Activated T-helper 1 cell treated with anti-CD3 and anti-CD28 coated beads, Interleukin-12 subunit alpha, Interleukin-12 subunit beta, Interleukin-2, Interleukin-4 antibody, amounts not matched to agents 30 ng/mL and 10 ng/mL and 1 ng/mL, durations not matched to agents 14 hours and 24 hours and 36 hours (primary cell): ENCODE measurements at places on chromosomes 11 and 22. TPM values are rescaled to one million over a fixed set of nuclear protein-coding genes. Genes with fewer than 3 reads are reported as not detected.
A peak's percentile ranks its signal among the peaks of the same experiment; 100 is the strongest.

GRCh38 chr11:65503949-65504673, 5.3 kb downstream of the MALAT1 start:
- peak overlapping the region; percentile 82 for H3K27ac ChIP-seq
- H3K36me3 ChIP-seq = peaks cover 30% of the 10 kb centered on the region
- no peaks in the 10 kb centered on the region for H3K27me3 ChIP-seq
- H3K4me1 ChIP-seq = peaks cover 50% of the 10 kb centered on the region
- DNase-seq = no peak

DNA sequence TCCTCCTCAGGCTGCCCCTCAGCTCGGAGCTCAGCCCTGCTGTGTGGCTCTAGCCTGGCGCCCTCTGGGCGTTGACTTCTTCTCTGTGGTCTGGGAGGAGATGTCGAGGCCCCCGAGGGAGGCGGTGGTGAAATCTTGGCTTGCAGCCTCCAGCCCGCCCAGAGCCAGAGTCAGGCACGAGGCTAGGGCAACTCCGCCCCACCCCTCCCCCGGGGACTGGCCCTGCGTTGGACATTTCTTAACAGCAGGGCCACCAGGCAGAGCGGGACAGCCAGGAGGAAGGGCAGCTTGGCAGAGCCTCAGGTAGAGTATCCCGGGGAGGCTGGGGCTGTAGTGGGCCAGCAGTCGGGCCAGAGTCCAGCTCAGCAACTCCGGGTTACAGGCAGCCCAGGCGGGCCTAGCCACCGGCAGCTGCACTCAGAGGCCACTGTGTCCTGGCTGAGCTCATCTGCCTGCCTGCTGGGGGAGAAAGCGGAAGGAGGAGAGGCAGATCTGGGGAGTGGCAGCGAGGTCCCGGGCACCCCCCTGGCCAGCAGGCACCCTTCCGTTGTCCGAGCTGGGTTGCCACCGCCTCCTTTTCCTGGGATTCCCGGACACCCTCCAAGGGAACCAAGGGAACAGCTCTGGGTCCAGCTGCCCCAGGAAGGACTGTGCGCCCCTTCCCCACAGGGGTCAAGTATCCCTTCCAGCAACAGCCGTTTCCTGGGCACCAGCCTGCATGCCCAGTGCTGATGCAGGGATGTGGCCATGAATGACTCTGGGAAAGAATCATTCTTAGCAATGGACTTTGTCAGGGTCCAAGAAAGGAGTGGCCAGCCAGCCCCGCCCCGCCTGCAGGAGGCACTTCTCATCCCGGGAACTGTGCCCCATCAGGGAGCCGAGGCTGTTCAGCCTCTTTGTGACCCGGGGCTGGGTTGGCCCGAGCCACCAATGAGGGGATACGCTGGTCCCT, at the start of gene ALDH3B1:
Gene ALDH3B1 (plus strand): TSS at position 238 of the 952 bp plus-strand sequence. CDS start 4,971 bp downstream, outside the sequence.
- no peak for DNase-seq
- H3K27me3 ChIP-seq = no peaks in the 10 kb centered on the region
- no peaks in the 10 kb centered on the region for H3K36me3 ChIP-seq
- no peak within 1 kb of the TSS for H3K4me3 ChIP-seq

DNA sequence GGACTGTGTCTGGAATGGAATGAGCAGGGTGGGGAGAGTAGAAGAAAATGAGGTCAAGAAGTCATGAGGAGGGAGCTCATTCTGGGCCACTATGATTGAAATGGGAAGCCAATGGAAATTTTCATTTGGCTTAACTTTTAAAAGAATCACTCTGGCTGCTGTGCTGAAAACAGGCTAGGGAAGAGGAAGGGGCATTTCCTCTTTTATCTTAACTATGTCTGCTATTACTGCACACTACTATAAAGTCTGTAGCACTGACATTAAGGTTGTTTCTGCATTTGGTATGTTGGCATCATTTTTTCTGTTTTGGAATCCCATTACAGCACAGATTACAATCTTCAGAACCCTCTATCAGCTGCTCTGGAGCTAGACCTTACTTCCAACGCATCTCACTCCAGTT, 8.2 kb downstream of the PATL1 start:
- peaks cover 44% of the 10 kb centered on the region for H3K4me1 ChIP-seq
- H3K27me3 ChIP-seq = no peaks in the 10 kb centered on the region
- no peak for DNase-seq
- peak overlapping the region; percentile 69 for H3K27ac ChIP-seq
- peak overlapping the region; percentile 1 for H3K4me3 ChIP-seq
- H3K36me3 ChIP-seq = peaks cover 47% of the 10 kb centered on the region

GRCh38 chr11:33884601-33885000, 7.3 kb downstream of the LMO2 start:
- H3K27me3 ChIP-seq = peaks cover 55% of the 10 kb centered on the region
- DNase-seq = no peak
- H3K36me3 ChIP-seq = no peaks in the 10 kb centered on the region
- no peak overlapping the region for H3K27ac ChIP-seq
- H3K4me1 ChIP-seq = no peaks in the 10 kb centered on the region

- H3K36me3 ChIP-seq = peaks cover 5% of the 10 kb centered on the region
- H3K27ac ChIP-seq = peak overlapping the region; percentile 94
- peaks cover 29% of the 10 kb centered on the region for H3K4me1 ChIP-seq
- H3K4me3 ChIP-seq = peak overlapping the region; percentile 94
Observed at GRCh38 chr11:64245797-64246620, 734 bp downstream of the PPP1R14B start.

DNA sequence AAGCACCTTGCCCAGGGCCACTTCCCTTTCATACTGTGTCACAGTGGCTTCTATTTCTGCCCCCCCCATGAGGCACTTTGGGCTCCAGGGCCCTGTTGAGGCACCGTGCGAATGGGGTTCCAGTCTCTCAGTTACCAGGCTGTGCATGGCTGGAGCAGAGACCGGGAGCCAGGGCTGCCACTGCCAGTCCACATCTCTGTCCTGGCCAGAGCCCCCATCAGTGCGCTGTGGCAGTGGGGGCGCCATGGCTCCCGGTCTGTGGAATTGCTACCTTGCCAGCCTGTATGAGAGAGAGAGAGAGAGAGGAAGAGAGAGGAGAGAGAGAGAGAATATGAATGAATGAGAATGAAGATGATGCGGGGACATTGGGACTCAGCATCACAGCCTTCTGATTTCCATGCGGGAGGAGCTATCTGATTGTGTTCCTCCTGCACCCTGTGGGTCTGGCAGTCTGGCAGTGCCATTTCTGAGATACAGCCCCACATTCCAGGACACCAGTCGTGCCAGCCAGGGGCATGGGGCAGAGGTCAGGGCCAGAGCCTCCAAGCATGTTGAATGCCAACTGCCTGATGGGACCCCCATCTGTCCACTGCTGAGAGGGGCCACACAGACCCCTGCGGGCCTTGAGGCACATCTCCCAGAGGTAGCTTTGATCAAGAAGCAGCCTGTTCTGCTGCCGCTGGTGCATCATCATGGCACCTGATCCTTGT, 279.8 kb downstream of the TBC1D22A start:
- H3K36me3 ChIP-seq = no peaks in the 10 kb centered on the region
- H3K4me1 ChIP-seq = peaks cover 16% of the 10 kb centered on the region
- no peaks in the 10 kb centered on the region for H3K27me3 ChIP-seq
- no peak overlapping the region for H3K4me3 ChIP-seq

DNA sequence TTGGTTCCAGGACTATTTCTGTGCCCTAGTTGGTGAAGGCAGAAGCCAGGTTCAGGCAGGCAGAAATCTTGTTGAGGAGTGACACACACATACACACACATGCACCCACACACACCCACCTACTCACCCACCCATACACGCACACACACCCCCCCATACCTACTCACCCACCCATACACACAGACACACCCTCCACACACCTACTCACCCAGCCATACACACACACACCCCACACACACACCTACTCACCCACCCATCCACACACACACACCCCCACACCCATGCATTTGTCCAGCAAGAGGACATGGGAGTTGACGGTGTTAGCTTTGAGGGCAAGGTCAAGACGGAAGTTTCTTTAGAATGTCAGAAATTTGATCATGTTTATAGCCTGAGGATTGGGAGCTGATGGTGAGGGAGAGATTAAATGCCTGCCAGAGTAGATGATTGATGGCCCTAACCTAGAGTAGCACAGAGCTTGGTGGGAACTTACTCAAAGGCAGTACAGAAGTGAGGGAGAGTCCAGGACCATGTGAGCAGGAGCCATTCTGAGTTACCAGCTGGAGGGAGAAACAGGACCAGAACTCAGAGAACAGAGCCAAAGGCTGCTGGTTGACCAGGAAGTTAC, 68.9 kb downstream of the CYB5R2 start:
- no peak for DNase-seq
- no peaks in the 10 kb centered on the region for H3K4me1 ChIP-seq
- H3K36me3 ChIP-seq = no peaks in the 10 kb centered on the region
- H3K27me3 ChIP-seq = no peaks in the 10 kb centered on the region
- no peak overlapping the region for H3K27ac ChIP-seq

DNA sequence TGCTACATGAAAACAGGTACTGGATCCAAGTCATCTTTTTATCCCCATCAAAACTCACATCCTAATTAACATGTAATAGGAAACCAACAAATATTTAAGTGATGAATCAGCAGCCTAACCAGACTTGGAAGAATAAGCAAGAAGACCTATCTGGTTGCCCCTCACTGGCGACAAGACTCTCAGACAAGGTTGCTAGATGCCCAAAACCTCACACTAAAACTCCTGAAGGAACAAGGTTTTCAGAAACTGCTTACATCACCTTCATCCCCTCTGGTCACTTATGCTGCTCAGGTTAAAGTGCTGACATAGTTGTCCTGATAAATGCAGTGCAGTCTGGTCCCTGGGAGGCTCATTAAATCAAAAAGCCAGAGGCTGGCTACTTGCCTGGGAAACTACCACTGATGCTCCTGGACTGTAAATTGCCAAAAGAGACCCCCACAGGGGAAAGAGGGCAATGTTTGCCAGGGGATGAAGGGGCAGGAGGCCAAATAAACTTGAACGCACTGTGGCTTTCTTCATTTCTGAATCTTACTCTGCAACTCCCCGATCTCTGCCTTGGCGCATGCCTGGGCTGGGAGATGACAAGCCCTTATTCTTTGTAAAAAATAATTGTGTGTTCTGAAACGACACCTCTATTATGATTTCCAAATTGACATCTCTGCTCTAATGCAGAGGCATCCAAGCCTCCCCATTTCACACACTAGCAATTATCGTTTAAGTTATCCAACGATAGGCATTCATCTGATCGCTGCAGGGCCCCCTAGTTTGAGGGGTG, 72.7 kb downstream of the AMBRA1 start:
- H3K4me1 ChIP-seq = no peaks in the 10 kb centered on the region
- H3K36me3 ChIP-seq = peaks cover 4% of the 10 kb centered on the region
- no peaks in the 10 kb centered on the region for H3K27me3 ChIP-seq
- no peak for DNase-seq

DNA sequence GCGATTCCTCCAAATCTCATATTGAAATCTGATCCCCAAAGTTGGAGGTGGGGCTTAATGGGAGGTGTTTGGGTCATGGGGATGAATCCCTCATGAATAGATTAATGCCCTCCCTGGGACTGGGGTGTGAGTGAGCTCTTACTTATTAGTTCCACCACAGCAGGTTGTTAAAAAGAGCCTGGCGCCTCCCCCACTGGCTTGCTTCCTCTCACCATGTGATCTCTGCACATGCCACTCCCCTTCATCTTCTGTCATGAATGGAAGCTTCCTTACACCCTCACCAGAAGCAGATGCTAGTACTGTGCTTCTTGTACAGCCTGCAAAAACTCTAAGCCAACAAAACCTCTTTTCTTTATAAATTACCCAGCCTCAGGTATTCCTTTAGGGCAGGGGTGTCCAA, 8.8 kb downstream of the RRAS2 start:
- H3K36me3 ChIP-seq = peaks cover 45% of the 10 kb centered on the region
- DNase-seq = no peak
- H3K27ac ChIP-seq = no peak overlapping the region
- peaks cover 45% of the 10 kb centered on the region for H3K4me1 ChIP-seq

GRCh38 chr11:117098269-117099232, at the start of gene SIK3:
SIK3 (minus strand) TSS chr11:117098428; CDS start chr11:117098415, 13 bp downstream.
- peaks cover 50% of the 10 kb centered on the region for H3K4me1 ChIP-seq
- peaks cover 7% of the 10 kb centered on the region for H3K36me3 ChIP-seq
- DNase-seq = peak; percentile 90
- peaks cover 3% of the 10 kb centered on the region for H3K27me3 ChIP-seq

- H3K27ac ChIP-seq = no peak overlapping the region
- H3K4me3 ChIP-seq = no peak overlapping the region
- no peaks in the 10 kb centered on the region for H3K36me3 ChIP-seq
- no peak for DNase-seq
- no peaks in the 10 kb centered on the region for H3K27me3 ChIP-seq
Observed at GRCh38 chr11:24437123-24437522, 59.7 kb upstream of the LUZP2 start.

- H3K27ac ChIP-seq = no peak overlapping the region
- peaks cover 10% of the 10 kb centered on the region for H3K4me1 ChIP-seq
Observed at GRCh38 chr11:18461909-18462308, 6.3 kb downstream of the LDHAL6A start.

- no peak for DNase-seq
- H3K27me3 ChIP-seq = peaks cover 5% of the 10 kb centered on the region
- no peak overlapping the region for H3K27ac ChIP-seq
- no peaks in the 10 kb centered on the region for H3K36me3 ChIP-seq
- no peak overlapping the region for H3K4me3 ChIP-seq
Observed at GRCh38 chr22:44347080-44347479, 34.3 kb upstream of the SHISAL1 start.

GRCh38 chr22:29342577-29343312, 27.2 kb upstream of the RASL10A start:
- H3K4me1 ChIP-seq = no peaks in the 10 kb centered on the region
- no peak overlapping the region for H3K4me3 ChIP-seq
- H3K27me3 ChIP-seq = no peaks in the 10 kb centered on the region
- H3K27ac ChIP-seq = no peak overlapping the region
- H3K36me3 ChIP-seq = peaks cover 45% of the 10 kb centered on the region
- no peak for DNase-seq

DNA sequence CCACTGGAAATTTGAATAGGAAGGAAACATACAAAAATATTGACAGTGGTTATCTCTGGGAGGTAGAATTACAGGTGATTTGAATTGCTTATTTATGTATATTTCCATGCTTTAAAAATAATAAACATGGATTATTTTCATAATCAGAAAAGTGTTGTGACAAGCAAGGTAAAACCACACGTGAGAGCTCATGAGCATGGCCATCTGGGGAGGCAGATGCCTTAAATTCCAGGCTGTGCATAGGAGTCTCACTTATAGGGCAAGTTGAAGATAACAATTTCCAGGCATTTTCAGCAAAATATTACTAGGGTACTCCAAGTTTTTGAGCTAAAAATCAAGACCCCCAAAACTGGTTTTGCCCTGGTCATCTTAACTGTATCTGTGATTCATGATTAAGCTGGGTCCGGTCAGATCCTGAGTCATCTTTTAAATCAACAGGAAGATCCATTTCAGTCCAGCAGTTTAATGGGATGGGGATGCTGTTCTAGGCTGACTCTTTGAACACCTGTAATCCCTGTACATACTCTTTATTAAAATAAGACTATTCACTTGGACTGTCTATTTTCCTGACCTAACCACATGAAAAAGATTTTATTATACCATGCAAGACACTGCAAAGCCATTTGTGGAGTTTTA, 115.8 kb upstream of the NARS2 start:
- H3K4me3 ChIP-seq = no peak overlapping the region
- no peak for DNase-seq
- no peaks in the 10 kb centered on the region for H3K36me3 ChIP-seq
- peaks cover 3% of the 10 kb centered on the region for H3K27me3 ChIP-seq
- H3K27ac ChIP-seq = no peak overlapping the region
- no peaks in the 10 kb centered on the region for H3K4me1 ChIP-seq

- no peak for DNase-seq
- peaks cover 24% of the 10 kb centered on the region for H3K27me3 ChIP-seq
- peak overlapping the region; percentile 35 for H3K27ac ChIP-seq
Observed at GRCh38 chr11:123233280-123233974, 38.4 kb upstream of the CLMP start.

- peak; percentile 92 for DNase-seq
- H3K27me3 ChIP-seq = peaks cover 17% of the 10 kb centered on the region
- peak within 1 kb of the TSS; percentile 88 for H3K4me3 ChIP-seq
- peaks cover 47% of the 10 kb centered on the region for H3K4me1 ChIP-seq
Observed at GRCh38 chr11:133956650-133957633, at the start of gene IGSF9B. IGSF9B (minus strand) TSS chr11:133956968; CDS start chr11:133956754, 214 bp downstream.

Gene DKK3
- not detected in 2 replicates for total RNA-seq

Gene FADS1
- total RNA-seq = 92.3 and 97.7 TPM in 2 replicates

Gene KCNJ11
- 1.4 and 1.6 TPM in 2 replicates for total RNA-seq

Gene CRYBA4
- total RNA-seq = not detected in 2 replicates

Gene CARD16
- 9.5 and 10.5 TPM in 2 replicates for total RNA-seq
